ENCODE measurements at places on chromosomes 3 and 15.
A peak's percentile ranks its signal among the peaks of the same experiment; 100 is the strongest.

GRCh38 chr3:64773137-64773536 lies 85.3 kb upstream of the ADAMTS9 start:
- no peak for DNase-seq

DNA sequence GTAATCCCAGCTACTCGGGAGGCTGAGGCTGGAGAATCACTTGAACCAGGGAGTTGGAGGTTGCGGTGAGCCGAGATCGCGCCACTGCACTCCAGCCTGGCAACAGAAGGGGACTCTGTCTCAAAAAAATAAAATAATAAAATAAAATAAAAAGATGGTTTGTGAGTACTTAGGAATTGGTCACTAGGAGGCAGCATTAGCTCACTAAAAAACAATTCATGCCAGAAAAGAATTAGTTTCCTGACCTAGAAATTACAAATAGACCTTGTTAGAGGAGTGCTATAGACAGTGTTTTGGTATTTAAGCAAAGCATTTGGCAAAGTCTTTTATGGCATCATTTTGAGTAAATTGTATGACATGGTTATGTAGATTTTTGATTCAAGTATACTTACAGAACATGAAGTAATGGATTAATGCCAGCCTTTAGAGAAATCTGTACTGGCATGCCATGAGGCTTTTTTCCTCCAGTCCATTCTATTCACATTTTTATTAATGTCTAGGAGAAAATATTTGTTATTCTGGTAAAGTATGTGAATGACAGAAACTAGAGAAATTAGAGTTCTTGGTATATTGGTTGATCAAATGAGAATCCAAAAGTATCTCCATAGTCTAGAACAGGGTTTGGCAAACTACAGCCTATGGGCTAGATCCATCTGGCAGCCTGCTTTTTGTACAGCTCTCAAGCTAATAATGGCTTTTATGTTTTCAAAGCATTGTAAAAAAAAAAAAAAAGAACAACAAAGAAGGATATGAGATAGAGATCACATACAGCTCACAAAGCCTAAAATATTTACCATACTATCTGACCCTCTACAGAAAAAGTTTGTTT lies 81.6 kb downstream of the LRRC49 start:
- no peak for DNase-seq

DNA sequence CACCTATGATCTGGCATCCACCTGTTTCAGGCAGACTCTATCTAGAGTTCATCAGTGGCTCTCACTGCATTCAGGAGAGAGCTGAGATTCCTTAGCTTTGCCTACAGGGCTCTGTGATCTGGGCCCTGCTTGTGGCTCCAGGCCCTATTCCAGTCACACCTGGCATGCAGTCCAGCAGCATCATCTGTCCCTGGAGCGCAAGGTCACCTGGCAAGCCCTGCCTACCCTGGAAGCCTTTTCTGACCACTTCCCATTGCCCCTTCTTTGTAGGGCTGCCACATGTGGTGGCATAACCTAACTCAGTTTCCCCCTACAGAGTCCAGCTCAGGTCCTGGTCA lies 115.1 kb upstream of the PLXNA1 start:
- no peak for DNase-seq

GRCh38 chr15:84805221-84805620 lies 11.9 kb upstream of the ALPK3 start:
- DNase-seq, result no peak

- no peak for DNase-seq
Measured at GRCh38 chr15:94122516-94122915, 108.8 kb upstream of the MCTP2 start.

- DNase-seq, result no peak
Measured at GRCh38 chr3:149186219-149186618, 35.4 kb downstream of the CP start.

DNA sequence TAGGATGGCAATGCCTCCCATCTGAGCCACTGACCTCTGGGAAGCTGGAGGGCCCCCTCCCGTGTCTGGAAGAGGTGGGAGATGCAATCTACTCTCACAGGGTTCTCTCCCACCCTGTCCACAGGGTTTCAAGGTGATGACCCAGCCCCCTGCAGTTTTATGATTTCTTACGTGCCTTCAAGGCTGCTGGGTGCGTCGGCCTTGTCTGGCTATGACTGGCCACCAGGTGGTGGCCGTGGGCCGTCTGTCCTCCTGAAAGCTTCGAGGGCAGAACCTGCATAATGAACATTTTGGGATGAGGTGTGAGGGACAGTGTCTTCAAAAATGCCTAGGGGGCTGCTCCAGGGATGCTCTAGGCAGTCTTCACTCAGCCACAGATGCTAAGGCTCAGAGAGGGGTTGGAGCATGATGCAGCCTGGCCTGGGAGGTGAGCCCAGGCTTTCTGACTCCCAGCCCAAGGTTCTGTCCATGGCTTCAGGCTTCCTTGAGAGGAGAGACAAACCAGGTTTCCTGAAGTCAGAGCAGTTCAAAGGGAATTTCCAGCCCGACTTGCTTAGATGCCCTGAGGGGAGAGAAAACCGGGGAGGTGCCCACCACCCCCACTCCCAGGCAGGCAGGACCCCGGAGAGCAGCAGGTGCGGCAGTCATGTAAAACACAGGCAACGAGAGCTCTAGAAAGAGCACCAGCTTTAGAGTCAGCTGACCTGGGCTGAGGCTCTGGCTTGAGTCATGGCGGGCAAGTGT lies 18.7 kb downstream of the ISG20 start:
- no peak for DNase-seq

- DNase-seq, result no peak
Measured at GRCh38 chr15:84586696-84587095, 14.1 kb upstream of the ZSCAN2 start.

DNA sequence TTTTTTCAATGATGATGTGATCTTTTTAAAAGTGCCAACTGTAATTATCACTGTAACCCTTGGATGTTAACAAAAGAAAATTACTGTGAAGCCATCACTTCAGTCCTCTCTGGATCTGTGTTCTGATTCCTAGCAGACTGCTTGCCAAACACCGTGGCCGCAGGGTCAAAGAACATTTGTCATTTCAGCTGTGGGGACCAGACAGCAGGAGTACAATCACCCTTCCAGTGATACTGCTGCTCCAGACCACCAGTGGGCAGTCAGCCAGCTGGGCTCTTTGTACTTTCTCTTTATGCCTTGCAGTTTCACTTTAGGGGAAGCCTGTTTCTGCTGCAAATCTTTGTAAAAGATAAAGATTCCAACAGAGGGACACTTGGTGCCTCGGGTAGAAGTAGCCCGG lies 770.0 kb downstream of the GRM7 start:
- DNase-seq, result no peak

DNA sequence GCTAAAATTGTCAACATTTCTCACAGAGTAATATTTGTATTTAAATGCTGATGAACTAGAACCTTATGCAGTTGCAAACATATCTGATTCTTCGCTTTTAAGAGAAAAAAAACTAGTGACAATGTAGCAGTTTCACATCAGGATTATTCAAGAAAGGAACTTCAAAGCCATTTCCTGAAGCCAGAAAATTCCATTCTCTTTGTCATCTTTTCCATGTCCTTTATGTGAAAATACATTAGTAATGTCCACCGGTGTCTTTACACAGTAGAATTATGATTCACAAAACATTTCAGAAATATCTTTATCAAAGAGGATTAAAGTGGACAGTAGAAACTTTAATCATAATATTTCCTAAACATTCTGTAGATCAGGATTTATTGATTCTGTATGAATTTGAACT lies 12.7 kb upstream of the LXN start:
- DNase-seq, result no peak

GRCh38 chr3:59212128-59212779 lies 162.4 kb upstream of the CFAP20DC start:
- DNase-seq, result peak; percentile 4

- no peak for DNase-seq
Measured at GRCh38 chr3:52333869-52334557, 17.9 kb downstream of the DNAH1 start.

- DNase-seq, result no peak
Measured at GRCh38 chr3:37387462-37387861, 213.1 kb upstream of the LRRFIP2 start.

DNA sequence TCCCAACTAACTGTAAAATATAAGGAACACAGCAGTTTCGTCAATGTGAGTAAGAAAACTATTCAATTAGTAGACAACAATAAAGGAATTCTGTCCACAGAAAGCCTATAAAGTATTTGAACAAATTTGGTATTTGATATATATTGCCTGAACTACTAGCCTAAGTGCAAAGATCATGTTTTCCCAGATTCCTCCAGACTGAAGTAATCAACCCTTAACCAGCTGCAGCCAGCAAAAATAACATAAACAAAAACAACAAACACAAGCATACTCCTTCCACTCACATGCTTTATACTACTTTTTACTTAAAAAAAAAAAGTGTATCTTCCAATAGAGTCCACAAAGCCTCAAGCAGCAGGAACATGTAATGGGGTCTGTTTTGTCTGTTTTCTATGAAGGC lies 24.1 kb downstream of the PGBD4 start:
- DNase-seq, result no peak

GRCh38 chr15:70297465-70298058 lies 199.8 kb upstream of the TLE3 start:
- DNase-seq, result no peak

GRCh38 chr3:178665747-178666146 lies 129.5 kb downstream of the KCNMB2 start:
- no peak for DNase-seq

GRCh38 chr15:67415181-67415580 lies 105.8 kb upstream of the C15orf61 start:
- peak; percentile 29 for DNase-seq

DNA sequence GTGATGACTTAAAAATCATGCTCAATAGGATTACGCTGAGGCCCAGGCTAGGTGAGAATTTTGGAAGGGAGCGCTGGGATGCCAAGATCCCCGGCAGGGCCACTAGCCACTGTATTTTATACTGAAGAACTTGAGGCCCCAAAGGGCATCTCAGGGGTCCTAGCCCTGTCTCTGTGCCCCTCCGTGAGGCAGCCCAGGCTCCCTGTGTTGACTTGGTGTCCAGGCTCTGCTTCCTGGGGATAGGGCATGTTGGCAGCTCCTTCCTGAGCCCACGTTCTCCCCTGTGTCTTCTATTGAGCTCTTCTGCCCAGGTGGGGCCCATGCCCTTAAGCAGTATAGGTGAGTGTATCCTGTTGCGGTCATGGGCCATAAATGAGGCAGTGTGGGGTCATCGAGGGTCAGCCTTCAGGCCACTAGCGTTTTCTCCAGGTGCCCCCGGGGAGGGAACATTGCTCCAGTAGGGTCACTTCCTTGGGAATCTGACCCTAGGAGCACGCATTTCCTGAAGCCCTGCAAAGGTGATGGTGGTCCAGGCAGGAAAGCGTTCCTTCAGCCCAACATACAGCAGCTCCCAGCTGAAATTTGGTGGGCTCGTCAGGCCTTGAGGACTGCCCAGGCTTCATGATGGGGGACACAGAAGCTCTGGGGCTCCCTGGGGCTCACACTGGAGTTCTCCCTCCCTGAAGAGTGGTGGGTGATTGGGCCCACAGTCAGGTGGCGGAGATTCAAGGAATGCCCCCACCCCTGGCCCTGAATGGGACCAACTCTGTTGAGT lies 189.4 kb downstream of the UBE3A start:
- no peak for DNase-seq

DNA sequence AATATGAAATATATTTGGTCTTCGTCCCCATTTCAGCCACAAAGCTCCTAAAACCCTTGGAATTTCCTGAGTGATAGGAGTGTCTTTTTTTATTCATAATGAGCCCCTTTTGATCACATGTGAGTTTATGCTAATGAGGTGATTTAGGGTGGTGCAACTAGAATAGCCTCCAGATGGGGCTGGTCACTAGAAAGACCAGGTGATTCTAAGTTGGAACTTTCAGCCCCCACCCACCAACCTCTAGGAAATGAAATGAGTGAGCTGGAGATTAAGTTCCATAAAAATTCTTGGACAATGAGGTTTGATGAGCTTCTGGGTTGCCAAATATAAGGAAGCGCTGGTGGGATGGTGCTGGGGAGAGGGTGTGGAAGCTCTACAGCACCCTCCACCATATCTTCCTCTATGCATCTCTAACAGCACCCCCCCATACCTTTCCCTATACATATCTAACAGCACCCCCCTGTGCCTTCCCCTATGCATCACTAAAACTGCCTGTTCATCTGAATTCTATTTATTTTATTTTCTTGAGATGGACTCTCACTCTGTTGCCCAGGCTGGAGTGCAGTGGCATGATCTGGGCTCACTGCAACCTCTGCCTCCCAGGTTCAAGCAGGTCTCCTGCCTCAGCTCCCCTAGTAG lies 2.1 kb upstream of the SMCO1 start:
- DNase-seq, result no peak

- no peak for DNase-seq
Measured at GRCh38 chr3:141275973-141276372, 44.3 kb downstream of the PXYLP1 start.

DNA sequence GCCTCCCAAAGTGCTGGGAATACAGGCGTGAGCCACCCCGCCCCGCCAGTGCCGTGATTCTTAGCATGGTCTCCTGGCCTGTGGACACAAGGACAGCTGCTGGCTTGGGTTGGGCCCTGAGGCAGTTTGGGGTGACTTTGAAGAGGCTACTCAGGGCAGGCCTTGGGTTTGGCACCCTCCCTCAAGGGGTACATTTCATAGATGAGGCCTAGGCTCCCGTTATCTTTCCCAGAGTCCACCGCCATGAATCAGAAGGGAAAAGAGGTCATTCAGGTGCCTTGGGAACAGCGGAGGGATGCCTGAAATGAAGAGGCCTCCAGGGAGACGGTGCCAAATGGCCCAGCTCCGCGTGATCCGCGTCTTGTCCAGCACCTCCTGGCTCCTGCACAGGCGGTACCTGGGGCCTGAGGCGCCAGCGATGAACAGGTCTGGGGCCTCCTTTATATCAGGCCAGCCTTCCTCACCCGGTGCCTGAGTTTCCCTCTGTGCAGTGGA lies 9.3 kb downstream of the GNAI2 start:
- no peak for DNase-seq

- DNase-seq, result no peak
Measured at GRCh38 chr15:60656481-60656880, 177.5 kb upstream of the ICE2 start.

GRCh38 chr3:106212665-106213222 lies 343.9 kb upstream of the CBLB start:
- DNase-seq, result no peak

- no peak for DNase-seq
Measured at GRCh38 chr15:49678655-49679054, 57.8 kb downstream of the DTWD1 start.

GRCh38 chr15:34301058-34301457 lies 36.5 kb downstream of the SLC12A6 start:
- no peak for DNase-seq

DNA sequence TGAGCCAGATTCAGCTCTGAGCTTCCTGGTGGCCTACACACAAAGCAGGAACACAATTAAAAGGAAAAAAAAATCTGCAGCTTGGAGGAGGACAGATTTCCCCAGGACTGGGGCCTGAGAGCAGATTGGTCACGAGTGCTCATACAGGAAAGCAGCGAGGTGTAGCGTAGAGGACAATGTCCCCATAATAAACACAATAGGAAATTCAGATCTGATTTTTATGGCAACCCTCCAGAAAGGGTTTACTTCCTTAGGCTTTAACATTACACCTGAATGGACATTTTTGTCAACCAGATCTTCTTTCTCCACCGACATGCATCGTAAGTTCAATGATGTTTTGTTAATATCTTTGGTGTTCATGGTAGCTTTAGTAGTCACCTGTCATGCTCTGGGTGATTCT lies 23.3 kb downstream of the SLC6A20 start:
- no peak for DNase-seq

Data from kidney epithelial cell (primary cell).